Fibroblast of skin of back (primary cell): ENCODE measurements at places on chromosomes 13 and 19.

- no peak for DNase-seq
These were observed 36.7 kb downstream of the CARD8 start for GRCh38 chr19:48218997-48219396.

DNA sequence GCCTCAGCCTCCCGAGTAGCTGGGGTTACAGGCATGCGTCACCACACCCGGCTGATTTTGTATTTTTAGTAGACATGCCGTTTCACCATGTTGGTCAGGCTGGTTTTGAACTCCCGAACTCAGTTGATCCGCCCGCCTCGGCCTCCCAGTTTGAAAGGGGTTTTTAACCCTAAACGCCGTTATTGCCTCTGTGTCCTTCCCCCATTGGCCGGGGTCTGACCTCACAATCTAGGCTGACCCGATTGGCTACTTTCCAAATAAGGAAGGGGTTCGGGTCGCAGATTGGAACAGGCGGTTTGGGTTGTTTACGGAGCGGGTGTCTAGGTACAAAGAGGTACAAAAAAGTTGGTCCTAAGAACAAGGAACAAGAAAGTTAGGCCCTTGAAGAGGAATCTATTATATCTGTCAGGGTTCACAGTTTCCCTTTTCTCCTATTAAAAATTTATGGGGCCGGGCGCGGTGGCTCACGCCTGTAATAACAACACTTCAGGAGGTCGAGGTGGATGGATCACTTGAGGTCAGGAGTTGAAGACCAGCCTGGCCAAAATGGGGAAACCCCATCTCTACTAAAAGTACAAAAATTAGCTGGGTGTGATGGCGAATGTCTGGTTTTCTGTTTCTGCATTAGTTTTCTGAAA lies 1.0 kb downstream of the ZNF253 start:
- DNase-seq = peak; percentile 9

DNA sequence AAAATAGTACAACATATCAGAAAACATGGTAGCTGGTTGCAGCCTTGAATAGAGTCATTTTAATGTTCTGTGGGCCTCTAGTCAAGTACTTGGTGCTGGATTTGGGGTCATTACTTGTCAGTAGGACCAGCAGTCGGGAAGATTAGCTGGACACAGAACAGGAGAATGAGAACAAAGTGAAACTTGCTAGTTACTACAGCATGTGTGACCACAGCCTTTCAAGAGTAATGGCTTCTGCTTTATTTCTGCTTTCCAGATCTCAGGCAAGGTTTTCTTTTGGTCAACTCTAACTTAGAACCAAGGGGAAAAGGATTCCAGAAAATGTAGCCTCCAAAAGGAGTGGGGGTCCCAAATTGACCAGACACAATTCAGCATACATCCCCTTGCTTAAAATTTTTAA lies 17.1 kb upstream of the VWA8 start:
- no peak for DNase-seq

DNA sequence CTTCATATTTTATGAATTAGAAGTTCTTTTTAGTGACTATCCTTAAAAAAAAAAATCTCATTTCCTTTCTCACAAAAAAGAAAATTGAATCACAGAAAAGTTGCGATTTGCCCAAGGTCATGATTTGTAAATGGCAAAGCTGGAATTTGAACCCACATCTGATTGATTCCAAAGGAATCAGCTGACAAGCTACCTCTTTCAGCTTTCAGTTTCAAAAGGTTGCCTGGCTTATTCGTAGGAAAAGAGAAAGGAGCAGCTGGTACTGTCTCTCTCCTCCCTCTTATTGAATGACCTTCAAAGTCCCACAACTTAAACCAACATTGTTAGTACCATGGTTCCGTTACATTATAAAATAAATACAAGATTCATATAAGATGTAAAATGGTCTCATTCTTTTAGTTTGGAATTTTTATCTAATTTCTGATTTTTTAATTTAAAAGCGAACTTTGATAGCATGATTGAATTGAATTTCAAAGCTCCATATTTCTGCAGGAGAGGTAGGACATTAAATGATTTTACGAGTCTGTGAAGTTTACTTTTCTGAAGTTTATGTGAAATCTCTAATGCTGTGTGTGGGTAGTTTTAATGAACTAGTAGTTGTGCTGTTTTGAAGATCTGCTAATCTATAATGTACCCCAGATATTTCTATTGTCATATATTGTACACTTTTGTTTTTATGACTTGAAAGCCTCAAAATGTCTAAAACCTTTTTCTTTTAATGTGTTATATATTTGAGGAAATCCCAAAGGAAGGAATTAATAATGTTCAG lies 18.5 kb upstream of the KCTD4 start:
- no peak for DNase-seq
